EL (cell line): ENCODE measurements at places on chromosomes 7 and 10.

DNA sequence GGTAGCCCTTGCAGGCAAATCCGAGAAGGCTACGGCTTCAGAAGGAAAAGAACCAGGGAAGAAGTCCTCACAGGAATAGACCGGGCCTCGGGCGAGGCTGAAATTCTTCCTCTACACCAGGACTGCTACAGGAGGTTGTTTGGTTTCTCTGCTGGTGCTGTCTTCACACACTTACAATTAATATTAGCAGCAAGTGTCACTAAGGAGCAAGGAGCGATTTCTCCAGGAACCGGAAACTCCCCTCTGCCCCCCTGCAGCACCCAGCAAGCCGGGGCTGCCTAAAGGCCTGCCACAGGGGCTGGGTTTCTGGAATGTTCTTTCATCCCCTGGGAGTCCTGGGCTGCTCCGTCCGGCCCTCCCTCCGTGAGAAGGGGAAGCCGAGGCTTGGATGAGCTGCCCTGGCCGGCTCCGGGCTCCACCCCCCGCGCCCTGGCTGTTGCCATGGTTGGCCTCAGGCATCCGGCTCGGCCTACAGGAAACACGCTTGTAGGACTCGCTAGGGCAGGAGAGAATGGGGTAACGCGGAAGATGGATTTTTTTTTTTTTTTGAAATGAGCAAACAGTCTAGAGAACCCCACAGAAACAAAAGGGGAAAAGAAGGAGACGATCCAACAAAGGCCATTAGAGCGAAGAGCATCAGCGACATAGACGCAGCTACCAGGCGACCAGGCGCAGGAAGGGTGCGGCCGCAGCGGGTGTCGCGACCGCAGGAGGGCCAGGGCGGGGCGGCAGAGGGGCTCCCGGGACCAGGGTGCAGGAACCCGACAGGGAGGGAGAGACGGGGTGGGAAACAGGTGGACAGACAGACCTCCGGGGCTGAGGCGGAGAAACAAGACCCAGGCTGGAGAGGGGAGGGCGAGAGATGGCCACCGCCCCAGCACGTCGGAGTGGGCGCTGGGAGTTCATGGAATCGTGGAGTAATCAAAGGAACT lies 33.0 kb downstream of the EN2 start:
- peak; percentile 36 for DNase-seq

DNA sequence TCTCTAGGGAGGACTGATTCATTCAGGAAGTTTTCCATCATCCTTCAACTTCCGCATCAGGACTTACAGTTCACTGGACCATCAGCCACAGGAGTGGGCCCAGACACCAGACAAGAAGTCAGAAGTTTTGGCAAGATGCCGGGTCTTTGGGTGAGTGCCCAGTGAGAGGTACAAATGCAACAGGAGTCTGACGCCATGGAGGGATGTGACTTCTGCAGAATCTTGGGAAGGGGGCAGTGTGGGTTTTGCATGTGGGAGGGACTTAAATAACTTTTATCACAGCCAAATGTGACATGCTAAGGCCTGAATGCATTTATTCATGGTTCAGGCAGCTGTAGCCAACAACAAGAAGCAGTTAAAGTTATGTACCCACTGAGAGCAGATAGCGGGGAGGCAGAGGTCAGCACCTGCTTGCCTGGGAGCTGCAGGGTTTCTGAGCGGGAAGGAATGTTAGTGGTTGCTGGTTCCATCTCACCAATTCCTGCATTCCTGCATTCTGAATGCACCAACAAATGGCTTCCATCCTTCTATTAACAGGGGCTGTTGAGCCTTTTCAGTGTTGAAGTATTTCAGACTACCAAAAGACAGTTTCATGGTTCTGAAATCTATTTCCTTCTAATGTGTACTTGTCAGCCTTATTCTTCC lies 375.2 kb downstream of the PAXIP1 start:
- DNase-seq: no peak

GRCh38 chr7:79414910-79415309 lies 38.6 kb downstream of the MAGI2 start:
- DNase-seq: no peak

- peak; percentile 12 for DNase-seq
Measured at GRCh38 chr7:125661-126060, 66.7 kb upstream of the FAM20C start.

- no peak for DNase-seq
Measured at GRCh38 chr7:27579565-27579964, 83.1 kb downstream of the HIBADH start.

DNA sequence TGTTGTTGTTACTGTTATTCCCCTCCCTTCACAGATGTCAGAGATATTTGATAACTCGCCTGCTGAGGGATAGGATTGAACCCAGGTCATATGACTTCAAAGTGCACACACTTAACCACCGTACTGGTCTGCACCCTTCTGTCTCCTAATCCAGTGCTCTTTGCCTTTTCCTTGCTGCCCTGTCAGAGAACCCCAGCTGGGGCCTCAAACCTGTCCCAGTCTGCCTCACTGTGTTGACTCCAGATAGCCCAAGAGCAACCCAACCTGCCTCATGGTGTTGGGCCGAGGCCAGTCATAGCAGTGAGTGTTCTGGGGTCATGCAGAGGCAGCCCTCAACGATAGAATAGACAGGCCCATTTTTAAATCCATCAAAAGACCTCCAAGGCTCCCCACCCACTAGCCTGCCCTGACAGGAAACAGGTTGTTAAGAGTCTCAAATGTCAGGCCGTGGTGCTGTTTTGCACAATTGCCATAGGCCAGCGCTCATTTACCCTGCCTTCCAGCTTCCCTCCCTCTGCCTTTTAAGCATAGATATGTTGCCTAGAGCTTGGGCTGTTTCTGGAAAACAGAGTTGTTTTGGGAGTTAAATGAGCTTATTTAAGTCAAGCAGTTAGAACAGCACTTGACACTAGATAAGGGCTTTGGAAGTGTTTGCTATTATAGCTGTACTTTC lies 37.0 kb upstream of the PDCD4 start:
- DNase-seq: no peak
